Umbilical cord (tissue), 2 donors: ENCODE measurements at places on chromosomes 6 and 20. TPM values are rescaled to one million over a fixed set of nuclear protein-coding genes. Genes with fewer than 3 reads are reported as not detected.
A peak's percentile ranks its signal among the peaks of the same experiment; 100 is the strongest.

DNA sequence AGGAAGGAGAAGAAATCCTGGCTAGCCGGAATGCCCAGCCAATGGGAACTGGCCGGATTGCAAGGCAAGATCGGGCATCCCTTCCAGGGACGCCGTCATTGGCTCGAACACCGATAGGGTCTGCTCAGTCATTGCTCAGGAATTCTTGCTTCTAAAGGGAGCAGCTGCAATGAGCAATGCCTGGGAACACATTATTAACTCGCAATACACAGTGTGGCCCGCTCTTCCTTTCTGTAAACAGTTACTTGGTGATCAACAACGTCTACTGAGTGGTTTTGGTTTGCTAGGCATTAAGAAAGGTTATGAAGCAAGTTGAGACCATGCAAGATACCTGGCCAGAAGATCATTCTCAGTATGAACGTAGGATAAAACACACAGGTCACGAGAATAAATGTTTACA, 165.4 kb upstream of the CITED2 start:
- DNase-seq, result peak; percentile 88

GRCh38 chr6:166408936-166409755, 26.4 kb upstream of the MPC1 start:
- DNase-seq, result no peak

DNA sequence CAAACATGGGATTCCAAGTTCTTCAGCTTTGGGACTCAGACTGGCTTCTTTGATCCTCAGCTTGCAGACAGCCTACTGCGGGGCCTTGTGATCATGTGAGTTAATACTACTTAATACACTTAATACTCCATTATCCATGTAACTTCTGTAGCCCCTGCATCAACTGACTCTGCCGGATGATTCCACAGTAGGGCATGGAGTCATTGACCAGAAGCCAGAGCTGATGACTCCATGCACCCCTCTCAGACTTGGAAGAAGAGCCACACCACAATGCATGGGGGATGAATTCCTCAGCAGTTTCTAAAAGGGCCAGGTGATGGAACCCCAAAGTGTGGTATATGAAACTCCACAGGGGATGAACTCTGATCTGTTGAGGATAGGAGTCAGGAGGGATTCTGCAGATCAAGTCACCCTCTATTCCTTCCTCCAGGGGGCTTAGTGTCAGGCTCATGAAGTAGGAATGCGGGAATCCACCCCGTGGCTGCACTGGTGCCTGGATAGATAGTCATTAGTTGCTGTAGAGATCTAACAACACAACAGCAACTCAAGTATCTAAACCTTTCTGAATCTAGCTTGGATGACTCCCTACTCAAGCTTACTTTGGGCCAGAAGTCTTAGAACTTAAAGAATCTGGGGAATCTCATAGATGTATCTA, 70.2 kb downstream of the GPR6 start:
- DNase-seq, result no peak

DNA sequence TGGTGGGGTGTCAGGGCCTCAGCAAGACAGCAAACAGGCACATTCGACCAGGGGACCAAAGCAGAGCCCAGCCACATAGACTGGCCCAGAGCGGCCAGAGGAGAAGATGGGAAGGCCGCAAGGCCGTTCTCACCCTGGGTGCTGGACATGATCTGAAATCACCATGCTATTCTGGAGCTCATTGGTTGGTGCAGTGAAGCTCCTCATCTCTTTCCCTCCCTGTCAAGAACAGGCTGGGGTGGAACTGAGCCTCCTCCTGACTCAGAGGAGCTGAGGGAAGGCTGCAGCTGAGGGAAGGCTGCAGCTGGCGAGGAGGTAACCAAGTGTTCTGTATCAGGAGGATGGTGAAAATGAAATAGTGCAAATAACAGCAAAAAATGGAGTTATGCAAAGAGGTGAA, 80.0 kb downstream of the AKAP7 start:
- no peak for DNase-seq

- peak; percentile 72 for DNase-seq
These were observed 154.7 kb upstream of the LAMP5 start for GRCh38 chr20:9359561-9360308.

- peak; percentile 26 for DNase-seq
These were observed 22.5 kb upstream of the HFE start for GRCh38 chr6:26064619-26065257.

SIRPB2 gene
- 16.9 TPM for total RNA-seq
